A549 treated with dexamethasone at 1 μM for 4 hours (cell line): ENCODE measurements at places on chromosomes 7 and 10. TPM values are rescaled to one million over a fixed set of nuclear protein-coding genes. Genes with fewer than 3 reads are reported as not detected.

The ZNF804B gene
- total RNA-seq, result not detected in 5 replicates

The HNRNPA2B1 gene
- total RNA-seq, result 1,216 to 1,451 TPM (median 1,314 TPM) in 5 replicates

The POLR2J2 gene
- total RNA-seq, result 0.13 to 0.41 TPM (median 0.32 TPM) in 4 of 5 replicates, not detected in the other

The CCDC7 gene
- 0.46 to 0.93 TPM (median 0.71 TPM) in 5 replicates for total RNA-seq

The FOXL3 gene
- not detected in 5 replicates for total RNA-seq

The SPOCK2 gene
- 0.29 to 0.59 TPM (median 0.50 TPM) in 5 replicates for total RNA-seq

The POM121L12 gene
- not detected in 5 replicates for total RNA-seq

The CDC14C gene
- total RNA-seq, result not detected in 5 replicates

The PNLIPRP3 gene
- 0.04 TPM in 2 of 5 replicates, not detected in the others for total RNA-seq

The TMUB1 gene
- total RNA-seq, result 31.3 to 61.4 TPM (median 56.8 TPM) in 5 replicates

The ADAM8 gene
- total RNA-seq, result 1.2 to 2.9 TPM (median 2.6 TPM) in 5 replicates

The SMO gene
- total RNA-seq, result 10.6 to 14.5 TPM (median 12.6 TPM) in 5 replicates

The GPR37 gene
- total RNA-seq, result 0.54 to 0.66 TPM (median 0.59 TPM) in 5 replicates
